MCF 10A (cell line): ENCODE measurements at places on chromosomes 2 and 18. TPM values are rescaled to one million over a fixed set of nuclear protein-coding genes. Genes with fewer than 3 reads are reported as not detected.

- no peak for DNase-seq
Measured at GRCh38 chr2:55422876-55423665, 3.4 kb upstream of the CCDC88A start.

- no peak for DNase-seq
Measured at GRCh38 chr2:208407667-208408066, 1.1 kb downstream of the PTH2R start.

- no peak for DNase-seq
Measured at GRCh38 chr2:239302808-239303557, 97.8 kb downstream of the HDAC4 start.

DNA sequence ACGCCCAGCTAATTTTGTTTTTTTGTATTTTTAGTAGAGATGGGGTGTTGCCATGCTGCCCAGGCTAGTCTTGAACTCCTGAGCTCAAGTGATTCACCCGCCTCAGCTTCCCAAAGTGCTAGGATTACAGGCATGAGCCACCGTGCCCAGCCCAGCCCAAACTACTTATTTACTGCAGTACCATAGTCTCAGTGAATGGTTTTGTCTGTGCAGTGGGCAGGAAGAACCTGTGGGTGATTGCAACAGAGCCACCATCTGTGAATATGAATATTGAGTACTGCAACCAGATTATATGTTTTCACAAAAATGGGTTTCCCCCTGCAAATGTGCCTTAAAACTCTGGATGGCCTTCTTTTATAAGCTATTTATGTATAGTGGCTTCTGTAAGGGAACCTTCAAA is 9.1 kb downstream of the MPPE1 start:
- no peak for DNase-seq

DNA sequence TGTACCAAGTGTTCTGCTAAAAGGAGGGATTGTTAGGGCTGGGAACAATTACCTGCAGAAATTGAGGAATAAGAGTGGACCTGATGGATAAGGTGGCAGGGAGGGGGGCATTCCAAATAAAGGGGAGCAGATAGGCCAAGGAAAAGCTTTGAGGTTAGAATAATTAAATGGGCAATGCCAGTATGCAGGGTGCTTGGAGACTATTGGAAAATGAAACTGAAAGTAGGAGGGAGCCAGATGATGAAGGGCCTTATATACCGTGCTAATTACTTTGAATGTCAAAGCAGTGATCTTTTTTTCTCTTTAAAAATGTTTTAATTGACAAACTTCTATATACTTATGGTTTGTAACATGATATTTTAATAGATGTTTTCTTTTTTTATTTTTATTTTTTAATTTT is 42.9 kb downstream of the MMADHC start:
- DNase-seq: no peak

GRCh38 chr2:180442860-180443644 is 436.0 kb upstream of the CWC22 start:
- no peak for DNase-seq

GRCh38 chr2:205885492-205886099 is 200.4 kb downstream of the INO80D start:
- DNase-seq: peak; percentile 65

DNA sequence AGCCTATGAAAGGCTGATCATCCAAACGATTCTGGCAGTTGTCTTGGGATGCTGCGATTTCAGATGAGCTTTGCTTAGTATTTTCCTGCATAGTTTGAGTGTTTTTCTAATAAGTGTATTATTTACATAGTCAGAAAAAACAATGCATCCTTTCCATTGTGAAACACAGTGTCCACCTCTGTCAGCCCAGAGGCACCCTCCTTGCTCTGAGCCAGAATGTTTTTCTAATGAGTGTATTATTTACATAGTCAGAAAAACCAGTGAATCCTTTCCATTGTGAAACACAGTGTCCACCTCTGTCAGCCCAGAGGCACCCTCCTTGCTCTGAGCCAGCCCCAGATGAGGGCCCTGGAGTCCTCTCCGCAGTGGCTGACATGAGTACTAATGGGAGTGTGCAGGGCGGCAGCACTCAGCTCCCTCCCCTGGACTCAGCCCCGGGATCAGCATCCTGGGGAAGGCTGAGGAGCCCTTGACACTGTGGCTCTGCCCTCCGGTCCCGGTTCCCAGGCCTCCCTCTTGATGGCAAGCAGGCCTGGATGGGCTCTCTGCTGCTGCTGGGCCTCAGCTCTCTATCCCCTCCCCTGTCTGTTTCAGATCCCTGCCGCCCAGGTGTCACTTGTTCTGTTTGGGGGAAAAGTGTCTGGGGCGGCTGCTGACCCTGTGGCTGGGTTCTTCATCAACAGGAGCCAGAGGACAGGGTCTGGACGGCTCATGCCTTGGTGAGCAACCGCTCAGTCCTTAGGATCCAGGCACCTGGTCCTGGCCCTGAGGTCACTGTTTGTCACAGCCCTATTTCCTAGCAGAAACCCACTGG is 5.9 kb downstream of the MFSD2B start:
- peak; percentile 93 for DNase-seq

- peak; percentile 38 for DNase-seq
Measured at GRCh38 chr2:85537600-85538506, 1.1 kb upstream of the MAT2A start.

DNA sequence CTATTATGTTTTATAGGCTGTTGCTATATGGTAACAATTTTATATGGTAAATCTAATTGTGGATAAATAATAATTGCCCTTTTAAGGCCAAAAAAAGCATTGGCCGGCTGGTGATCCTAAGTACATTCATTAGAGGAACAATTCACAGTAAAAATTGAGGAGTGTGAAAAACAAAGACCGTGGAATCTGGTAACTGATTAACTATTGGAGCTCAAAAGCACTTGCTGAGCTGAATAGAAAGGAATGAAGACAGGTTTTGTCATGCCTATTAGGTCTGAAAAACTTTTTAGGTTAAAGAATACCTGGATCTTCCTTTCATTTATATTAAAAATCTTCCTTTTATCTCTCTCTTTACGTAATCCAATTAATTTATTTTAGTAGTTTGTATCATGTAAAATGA is 18.5 kb upstream of the RBBP8 start:
- DNase-seq: no peak

- DNase-seq: no peak
Measured at GRCh38 chr2:102172745-102173144, 14.1 kb upstream of the IL1RL2 start.

- no peak for DNase-seq
Measured at GRCh38 chr2:111982822-111983221, 72.2 kb upstream of the TMEM87B start.

- no peak for DNase-seq
Measured at GRCh38 chr18:69759046-69759445, 188.6 kb downstream of the CD226 start.

DNA sequence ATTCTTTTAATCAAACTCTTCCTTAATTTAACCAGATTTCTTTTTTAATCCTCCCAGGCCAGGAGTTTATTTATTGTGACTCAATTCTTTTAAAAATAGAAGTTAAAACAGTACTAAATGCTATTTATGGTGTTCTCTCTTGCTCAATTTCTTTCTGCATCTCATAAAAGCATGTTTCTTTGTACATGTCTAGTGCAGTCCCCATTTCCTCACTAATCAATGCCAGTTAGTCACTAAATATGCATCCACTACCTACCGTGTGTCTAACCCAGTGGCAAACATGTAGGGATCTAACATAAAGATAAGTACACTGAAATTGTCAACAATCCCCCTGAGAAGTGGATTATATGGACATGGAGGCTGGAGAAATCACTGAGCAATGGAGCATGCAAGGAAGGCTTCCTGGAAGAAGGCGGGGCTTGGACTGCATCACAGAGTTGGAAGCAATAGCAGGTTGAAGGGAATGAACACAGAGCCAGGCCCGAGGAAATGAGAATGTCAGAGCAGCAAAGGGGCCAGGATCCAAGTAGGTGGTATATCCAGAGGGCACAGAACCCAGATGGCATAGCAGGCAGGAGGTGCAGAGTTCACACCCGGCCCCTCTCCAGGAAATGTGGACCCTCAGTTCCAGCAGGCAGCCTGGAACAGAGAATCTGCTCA is 105.3 kb upstream of the FOSL2 start:
- DNase-seq: peak; percentile 11

GRCh38 chr2:100359576-100359975 is 37.3 kb upstream of the LONRF2 start:
- DNase-seq: no peak

SCN2A gene
- total RNA-seq: not detected in 2 replicates

FAM228A gene
- total RNA-seq: not detected in 2 replicates

SLC9A2 gene
- 0.05 and 0.09 TPM in 2 replicates for total RNA-seq

COX5B gene
- 272 and 284 TPM in 2 replicates for total RNA-seq

CFC1 gene
- total RNA-seq: not detected in 2 replicates

MGAT4A gene
- total RNA-seq: 3.7 and 4.6 TPM in 2 replicates

GFPT1 gene
- 176 and 230 TPM in 2 replicates for total RNA-seq

ALKAL2 gene
- total RNA-seq: not detected in 2 replicates
